A172 (cell line): ENCODE measurements at places on chromosomes 4 and X. TPM values are rescaled to one million over a fixed set of nuclear protein-coding genes. Genes with fewer than 3 reads are reported as not detected.

The TCP11X2 gene
- total RNA-seq: not detected in 2 replicates

GRCh38 chr4:157818946-157819692 lies 353.7 kb downstream of the GASK1B start:
- no peak for DNase-seq

The SMIM10 gene
- total RNA-seq: 0.40 and 0.60 TPM in 2 replicates

- no peak for DNase-seq
Observed at GRCh38 chrX:66760651-66761050, 121.8 kb upstream of the EDA2R start.

- no peak for DNase-seq
Observed at GRCh38 chr4:100287534-100287933, 97.3 kb upstream of the DDIT4L start.

DNA sequence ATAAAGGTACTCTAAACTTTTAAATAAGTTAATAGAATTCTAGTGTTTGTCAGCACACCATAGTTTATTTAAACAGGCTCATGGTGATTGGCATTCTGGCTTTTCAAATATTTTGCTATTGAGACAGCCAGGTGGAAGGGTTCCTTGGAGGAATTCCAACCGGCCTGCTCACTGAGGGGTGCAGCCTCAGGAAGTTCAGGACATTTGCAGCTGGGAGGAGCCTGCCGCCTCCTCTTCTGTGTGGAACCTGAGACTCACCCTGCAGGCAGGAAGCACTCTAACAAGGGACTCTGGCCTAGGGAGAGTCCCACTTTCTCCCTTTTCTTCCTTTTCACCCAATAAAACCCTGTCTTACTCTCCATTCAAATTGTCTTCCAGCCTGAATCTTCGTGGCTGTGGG lies 1328.0 kb downstream of the FSTL5 start:
- peak; percentile 5 for DNase-seq

- DNase-seq: peak; percentile 45
Observed at GRCh38 chrX:48083212-48083611, 11.8 kb upstream of the ZNF630 start.
